Suprapubic skin (tissue), 4 donors: ENCODE measurements at places on chromosomes 1 and 21. TPM values are rescaled to one million over a fixed set of nuclear protein-coding genes. Genes with fewer than 3 reads are reported as not detected.

GRCh38 chr1:200314085-200314750 is 95.6 kb downstream of the ZNF281 start:
- DNase-seq, result no peak

Gene NBPF10
- 1.8 TPM for total RNA-seq

Gene FCRL4
- not detected for total RNA-seq

DNA sequence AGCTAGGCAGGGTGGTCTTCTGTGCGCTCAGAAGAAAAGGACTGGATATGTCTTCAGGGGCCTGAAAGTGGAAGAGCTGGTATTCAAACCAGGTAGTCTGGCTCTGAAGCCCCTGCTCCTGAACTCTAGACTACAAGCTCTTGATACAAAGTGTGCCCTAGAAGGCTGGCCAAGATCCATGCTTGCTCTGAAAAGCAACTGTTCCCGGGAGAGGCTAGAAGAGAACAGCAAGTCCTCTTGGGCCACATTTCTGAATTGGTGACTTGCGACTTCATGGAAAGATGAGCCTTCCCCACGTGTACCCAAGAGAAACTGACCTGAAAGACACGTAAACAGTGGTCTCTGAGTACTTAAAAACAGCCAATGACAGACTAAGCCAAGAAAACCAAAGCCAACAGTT is 123.3 kb upstream of the GRIK3 start:
- DNase-seq, result no peak

GRCh38 chr1:222821239-222821638 is 6.4 kb downstream of the DISP1 start:
- DNase-seq, result no peak

GRCh38 chr1:66711420-66711819 is 40.8 kb upstream of the DYNLT5 start:
- DNase-seq, result no peak

DNA sequence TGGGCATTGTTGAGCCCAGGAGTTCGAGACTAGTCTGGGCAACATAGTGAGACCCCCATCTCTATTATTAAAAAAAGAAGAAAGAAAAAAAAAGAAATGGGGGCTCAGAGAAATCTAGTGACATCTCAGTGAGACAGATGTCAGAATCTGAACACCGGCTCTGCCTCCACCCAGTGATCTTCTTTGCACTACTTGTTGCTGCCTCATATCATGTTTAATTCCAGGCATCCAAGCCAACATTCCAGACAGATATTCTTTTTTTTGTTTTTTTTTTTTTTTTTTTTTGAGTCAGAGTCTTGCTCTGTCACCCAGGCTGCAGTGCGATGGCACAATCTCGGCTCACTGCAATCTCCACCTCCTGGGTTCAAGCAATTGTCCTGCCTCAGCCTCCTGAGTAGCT is 5.0 kb upstream of the ARL8A start:
- DNase-seq, result no peak

GRCh38 chr1:52569449-52570210 is 16.7 kb upstream of the TUT4 start:
- DNase-seq, result no peak

DNA sequence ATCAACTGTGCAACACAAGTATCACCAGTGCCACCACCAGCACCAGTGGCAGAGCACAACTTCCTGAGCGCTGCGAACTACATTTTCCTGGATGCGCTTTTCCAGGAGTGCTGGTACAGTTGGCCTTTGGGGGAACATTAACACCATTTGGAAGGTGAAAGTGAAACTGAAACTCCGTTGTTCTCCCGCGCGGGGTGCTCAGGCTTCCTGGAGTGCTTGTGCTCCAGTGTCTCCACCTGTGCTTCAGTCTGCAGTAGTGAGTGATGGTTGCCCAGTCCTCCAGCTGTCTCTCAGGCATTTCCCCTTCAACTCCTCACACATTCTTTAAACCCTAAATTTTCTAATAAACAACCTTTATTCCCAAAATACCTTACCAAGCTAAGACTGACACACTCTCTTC is 187.8 kb downstream of the LRRIQ3 start:
- DNase-seq, result no peak

Gene WNT4
- total RNA-seq, result 21.3 TPM

DNA sequence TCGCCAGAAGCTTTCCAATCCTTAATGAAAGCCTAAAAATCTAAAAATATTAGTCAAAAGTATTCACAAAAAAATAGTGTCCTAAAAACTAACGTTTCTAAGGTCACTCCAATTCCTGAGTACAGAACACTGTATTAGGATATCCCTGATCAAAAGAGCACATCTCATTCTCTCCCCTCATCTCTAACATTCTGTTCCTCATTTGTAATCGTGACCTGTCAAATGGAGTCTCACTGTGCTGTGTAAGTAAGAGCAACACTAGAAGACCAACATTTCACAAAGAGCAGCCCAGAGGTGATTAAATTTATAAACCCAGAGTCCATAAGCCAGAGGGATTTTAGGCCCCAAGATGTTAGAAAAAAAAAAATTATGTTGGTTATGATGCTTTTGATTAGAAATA is 26.3 kb downstream of the RGS2 start:
- no peak for DNase-seq

GRCh38 chr1:55049271-55049913 is 10.0 kb downstream of the PCSK9 start:
- peak; percentile 70 for DNase-seq

GRCh38 chr1:41158147-41158875 is 83.8 kb downstream of the SCMH1 start:
- no peak for DNase-seq

- DNase-seq, result no peak
Measured at GRCh38 chr1:200755456-200755855, 16.8 kb downstream of the CAMSAP2 start.

DNA sequence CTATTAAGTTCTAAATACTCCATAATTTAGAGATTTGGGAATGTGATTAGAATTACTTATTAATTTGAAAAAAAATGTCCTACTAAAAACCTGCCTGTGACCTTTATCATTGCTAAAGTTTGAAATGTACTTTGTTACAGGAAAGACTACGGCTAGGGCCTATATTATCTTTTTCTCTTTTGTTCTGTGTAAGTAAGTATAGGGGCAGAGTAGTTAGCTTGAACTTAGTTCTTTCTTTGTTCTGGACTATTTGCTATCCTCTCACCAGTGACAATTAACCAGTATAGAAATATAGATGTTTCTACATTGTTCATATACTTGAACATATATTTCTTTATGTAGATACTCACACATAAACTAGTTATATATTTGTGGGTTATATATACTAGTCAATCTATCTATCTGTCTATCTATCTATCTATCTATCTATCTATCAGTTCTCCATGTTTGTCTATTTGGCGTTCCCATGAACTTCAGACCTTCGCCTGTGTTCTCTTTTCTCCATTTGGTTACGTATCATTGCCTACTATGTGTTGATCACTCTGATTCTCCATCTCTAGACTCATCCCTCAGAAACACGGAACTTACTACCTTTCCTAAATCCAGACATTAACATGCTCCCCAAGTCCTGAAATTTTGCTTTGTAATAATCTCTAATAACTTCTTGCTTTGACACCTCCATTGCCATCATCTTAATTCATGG is 3.3 kb downstream of the PTPRC start:
- no peak for DNase-seq

- no peak for DNase-seq
Measured at GRCh38 chr1:30888391-30888790, 20.2 kb downstream of the SDC3 start.

DNA sequence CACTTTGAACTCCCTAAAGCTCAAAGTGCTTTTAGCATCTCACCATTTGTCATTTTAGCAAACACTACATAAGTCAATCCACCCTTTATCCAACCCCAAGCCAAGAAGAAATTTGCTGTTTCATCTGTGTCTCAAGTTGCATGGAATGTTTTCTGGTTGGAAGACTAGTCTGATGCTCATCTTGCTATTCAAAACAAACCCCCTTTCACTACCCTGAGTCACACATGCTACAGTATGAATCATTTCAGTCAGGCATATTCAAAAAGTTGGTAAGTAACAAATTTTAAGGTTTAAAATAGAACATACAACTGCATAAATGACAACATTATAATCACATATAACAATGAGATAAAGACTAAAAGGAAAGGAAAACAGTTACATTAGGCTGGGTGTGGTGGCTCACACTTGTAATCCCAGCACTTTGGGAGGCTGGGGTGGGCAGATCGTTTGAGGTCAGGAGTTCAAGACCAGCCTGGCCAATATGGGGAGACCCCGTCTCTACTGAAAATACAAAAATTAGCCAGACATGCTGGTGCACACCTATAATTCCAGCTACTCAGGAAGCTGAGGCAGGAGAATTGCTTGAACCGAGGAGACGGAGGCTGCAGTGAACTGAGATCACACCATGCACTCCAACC is 38.7 kb downstream of the DSTYK start:
- no peak for DNase-seq

DNA sequence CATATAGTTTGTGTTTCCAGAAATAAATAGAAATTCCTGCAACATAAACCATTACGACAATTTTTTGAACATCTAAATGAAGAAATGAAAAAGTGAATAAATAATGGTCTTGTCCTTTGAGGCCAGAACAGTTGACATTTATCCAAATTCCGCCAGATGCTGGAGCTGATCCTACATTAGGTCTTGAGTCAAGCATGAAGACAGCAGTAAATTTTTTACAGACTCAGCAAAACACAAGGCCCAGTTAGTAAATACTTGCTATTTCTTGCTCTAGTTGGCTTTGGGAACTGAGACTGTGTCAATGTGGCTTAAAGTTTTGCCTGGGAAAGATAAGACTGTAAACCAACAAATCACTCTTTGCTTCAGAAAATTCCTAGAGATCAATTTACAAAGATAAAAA is 540.1 kb upstream of the RGS18 start:
- no peak for DNase-seq

- no peak for DNase-seq
Measured at GRCh38 chr1:225545649-225546048, 107.3 kb downstream of the ENAH start.

GRCh38 chr1:221711656-221712055 is 30.2 kb downstream of the DUSP10 start:
- DNase-seq, result no peak

Gene ARHGEF16
- total RNA-seq, result 8.1 TPM

DNA sequence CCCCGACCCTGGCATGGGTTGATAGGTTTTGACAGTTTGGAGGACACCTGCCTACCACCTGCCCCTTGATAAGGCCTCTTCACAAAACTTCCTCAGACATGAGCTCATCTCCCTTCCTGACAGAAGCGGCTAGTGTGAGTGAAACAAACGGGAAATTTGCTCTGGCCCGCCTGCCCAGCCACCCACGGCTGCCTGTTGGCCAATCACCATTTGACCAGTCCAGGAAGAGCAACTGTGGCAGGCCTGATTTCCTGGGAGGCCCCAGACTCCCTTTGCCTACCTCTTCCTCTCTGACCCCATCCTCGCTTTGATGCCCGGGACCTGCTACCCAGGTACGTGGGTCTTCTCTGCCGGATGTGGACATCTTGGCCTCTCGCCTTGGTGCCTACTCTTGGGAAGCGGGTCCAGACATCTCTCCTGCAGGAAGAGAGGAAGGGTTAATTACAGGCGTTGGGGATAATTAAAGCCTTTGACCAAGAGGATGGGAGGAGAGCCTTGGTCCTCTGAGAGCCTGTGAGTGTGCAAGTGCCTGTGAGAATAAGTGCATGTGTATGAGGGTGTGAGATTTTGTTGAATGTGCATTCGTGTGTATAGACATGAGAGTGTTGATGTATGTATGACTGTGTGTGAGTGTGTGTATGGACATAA is 1.1 kb upstream of the EPHA2 start:
- no peak for DNase-seq

DNA sequence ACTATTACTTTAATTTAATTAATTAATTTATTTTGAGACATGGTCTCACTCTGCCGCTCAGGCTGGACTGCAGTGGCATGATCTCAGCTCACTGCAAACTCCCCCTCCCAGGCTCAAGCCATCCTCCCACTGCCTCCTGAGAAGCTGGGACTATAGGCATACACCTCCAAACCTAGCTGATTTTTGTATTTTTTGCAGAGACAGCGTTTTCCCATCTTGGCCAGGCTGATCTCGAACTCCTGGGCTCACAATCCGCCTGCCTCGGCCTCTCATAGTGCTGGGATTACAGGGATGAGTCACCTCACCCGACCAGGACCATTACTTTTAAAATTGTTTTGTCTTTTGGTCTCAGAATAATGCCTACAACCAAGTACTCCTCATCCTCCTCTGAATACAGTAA is 15.6 kb downstream of the YY1AP1 start:
- no peak for DNase-seq

Gene SERPINC1
- 0.31 TPM for total RNA-seq

GRCh38 chr1:88791192-88791591 is 100.2 kb downstream of the GTF2B start:
- no peak for DNase-seq

Gene DMBX1
- 0.25 TPM for total RNA-seq

Gene RGS1
- total RNA-seq, result 9.5 TPM

DNA sequence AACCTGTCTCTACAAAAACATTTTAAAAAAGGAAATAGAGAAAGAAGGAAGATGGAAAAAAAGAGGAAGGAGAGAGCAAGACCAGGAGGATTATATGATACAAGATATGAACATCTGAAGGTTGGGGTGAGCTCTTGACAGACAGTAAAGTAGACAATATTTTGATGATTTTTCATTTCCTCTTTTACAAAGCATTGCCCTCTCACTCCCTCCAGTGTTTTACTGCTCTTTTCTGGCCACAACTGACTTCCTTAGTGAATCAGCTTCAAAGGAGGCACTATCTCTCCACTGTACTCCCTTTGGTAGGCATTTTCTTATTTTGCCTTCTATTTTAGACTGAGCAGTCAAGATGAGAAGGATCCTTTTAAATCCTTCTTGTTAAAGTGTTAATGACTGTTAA is 296.7 kb downstream of the KCTD3 start:
- no peak for DNase-seq

DNA sequence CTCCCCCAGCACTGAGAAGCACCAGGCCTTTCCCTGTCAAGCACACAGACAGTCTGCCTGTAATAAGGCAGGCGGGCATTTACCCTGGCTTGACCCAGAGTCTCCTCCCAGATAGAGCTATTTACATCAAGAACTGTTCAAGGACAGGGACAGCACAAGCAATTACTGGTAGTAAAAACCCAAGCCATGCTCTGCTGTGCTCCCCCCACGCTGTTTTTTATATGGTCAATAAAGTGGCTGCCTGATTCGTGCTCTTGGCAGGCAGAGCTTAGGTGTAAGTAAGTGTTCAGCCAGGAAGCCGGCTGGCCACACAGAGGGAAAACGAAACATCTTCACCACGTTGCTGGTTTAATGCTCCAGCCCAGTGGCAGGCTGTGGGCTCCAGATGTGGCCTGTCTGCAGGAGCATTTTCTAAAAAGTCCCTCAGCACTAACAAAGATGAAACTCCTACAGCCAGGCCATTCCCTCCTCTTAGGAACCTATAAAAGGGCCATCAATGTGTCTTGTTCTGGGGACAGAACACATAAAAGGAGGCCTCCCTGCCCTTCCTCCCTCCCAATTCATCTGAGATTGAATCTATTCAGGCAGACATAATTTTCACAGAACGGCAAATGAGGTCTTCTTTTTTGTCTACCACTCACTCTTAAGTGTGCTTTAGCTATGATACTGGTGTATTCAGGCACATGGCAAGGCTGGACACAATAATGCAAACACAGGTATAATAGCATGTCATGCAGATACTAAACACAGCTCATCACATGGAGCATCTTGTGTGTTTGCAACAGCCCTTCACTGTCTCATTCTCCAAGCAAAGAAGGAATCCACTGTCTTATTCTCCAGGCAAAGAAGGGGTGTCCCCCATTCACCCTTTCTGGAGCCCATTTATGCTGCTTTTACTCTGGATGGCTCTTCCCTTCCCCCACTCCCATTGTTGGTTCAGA is 378.9 kb downstream of the HHAT start:
- DNase-seq, result no peak
